ENCODE measurements at places on chromosomes 6 and 20. TPM values are rescaled to one million over a fixed set of nuclear protein-coding genes. Genes with fewer than 3 reads are reported as not detected.

GRCh38 chr6:5109436-5109835, 24.3 kb downstream of the PPP1R3G start:
- DNase-seq: no peak

KIFC1 gene
- 170 TPM for total RNA-seq

MAP7 gene
- total RNA-seq: 1.3 TPM

- DNase-seq: no peak
Measured at GRCh38 chr20:56245761-56246160, 2.8 kb upstream of the MC3R start.

DNA sequence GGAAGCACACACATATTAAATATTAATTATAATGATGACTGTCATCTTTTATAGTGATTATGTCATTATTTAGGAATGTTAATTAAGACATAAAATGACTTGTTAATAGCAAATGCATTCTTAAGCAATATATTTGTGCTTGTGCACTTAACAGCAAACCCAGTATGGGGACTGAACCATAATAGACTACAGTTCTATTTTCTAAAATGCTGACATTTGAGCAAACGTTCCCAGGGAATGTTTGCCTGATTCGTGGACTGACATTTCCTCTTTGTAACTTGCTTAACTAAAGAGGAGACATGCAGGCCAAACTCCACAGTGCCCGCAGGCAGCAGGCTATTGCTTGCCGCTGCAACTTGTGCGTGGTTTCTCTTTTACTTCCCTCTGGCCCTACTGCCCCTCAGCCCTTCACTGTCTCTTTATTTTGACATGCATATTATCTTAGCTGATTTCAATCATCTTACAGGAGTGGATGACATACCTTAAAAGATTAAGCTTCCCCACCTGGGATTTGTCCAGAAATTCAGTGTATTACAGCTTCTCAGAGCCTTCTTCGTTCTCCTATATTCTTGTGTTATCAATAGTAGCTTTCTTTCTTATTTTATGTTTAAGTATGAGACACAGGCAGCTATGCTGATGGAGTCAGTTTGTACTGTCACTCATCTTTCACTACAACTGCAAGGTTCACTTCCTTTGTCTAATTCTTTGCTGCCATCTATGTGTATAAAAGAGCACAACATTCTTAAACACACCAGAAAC, 141.5 kb downstream of the GMDS start:
- DNase-seq: no peak

DNA sequence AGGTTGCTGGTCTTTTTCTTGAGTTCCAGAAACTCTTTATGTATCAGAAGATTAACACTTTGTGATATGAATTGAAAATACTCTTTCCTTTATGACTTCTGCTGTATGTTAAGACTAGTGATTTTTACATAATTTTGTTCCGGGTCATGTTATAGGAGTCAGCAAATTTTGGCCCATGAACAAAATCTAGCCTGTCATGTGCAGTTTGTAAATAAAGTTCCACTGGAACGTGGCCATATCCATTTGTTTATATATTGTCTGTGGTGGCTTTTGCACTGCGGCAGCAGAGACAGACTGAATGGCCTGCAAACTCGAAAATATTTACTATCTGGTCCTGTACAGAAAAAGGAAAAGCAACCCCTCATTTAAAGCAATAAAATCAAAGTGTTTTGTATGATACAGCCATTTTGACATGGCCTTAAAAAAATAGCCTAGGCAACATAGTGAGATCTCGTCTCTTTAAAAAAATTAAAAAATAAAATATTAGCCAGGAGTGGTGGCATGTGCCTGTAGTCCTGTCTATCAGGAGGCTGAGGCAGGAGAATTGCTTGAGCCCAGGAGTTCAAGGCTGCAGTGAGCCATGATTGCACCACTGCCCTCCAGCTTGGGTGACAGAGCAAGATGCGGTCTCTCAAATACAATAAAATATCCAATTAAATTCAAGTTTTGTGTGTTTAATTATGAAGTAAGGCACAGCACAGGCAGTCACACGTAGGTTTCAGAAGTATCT, 36.9 kb downstream of the SNX9 start:
- DNase-seq: no peak

EYS gene
- total RNA-seq: not detected

GRCh38 chr6:56757588-56757984, 114.9 kb upstream of the DST start:
- DNase-seq: no peak

SLC16A10 gene
- 7.8 TPM for total RNA-seq

KCNG1 gene
- total RNA-seq: 0.86 TPM

DNA sequence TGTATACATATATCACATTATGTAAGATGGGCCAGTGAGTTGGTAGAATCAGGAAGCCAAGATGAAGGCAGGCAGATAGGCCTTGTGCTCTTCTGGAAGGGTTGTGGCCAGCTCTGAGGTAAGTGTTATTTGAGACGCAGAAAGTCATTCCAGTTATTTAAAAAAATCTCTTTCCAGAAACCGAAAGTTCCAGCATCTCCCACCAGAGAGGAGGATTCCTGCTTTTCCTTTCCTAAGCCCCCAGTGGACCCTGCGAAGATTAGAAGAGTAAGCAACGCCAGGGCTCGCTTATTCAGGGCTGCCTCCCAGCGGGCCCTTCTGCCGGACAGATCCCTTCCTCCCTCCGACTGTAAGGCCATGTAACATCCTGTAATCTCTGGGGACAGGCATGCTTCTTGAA, 20.4 kb downstream of the ARMC2 start:
- no peak for DNase-seq

HLA-DRB5 gene
- total RNA-seq: 1.1 TPM

DNA sequence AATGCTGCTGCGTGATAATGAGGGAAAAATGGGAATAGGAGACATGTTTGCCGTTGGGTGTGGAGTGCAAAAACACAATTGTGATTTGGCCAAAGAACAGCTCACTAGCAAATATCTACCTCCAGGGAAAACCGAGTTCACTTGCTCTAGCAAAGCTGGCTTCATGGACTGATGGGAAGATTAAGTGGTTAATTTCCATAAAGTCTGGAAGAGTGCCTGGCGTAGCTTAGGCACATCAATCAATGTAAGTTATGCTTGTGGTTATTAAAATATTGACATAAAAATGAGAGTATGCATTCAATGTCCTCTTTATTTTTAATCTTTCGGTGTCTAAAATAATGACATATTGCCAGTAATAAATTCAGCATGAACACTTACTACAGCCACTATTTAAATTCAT, 267.5 kb downstream of the SMOC2 start:
- no peak for DNase-seq

GRCh38 chr6:135722190-135722589, 129.3 kb upstream of the PDE7B start:
- DNase-seq: no peak

- DNase-seq: no peak
Measured at GRCh38 chr6:167920165-167920564, 77.3 kb upstream of the KIF25 start.

SIRPD gene
- not detected for total RNA-seq

DNA sequence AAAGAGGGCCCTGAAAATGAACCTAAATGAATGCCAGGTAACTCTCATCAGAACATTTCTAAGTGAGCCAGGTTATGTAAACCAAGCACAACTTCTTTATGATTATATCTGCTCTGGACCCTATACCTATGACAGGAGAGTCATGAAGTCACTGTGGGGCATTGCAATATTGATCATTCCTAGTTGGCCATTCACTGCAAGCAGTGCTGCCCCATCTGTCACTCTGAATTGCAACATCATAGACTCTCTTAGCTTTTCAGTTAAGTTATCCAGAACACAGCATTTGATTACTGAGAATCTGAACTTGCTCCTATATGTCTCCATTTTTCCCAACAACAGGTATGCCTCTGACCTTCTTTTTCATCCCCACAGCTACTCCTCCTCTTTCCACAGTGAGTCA, 3.3 kb downstream of the COL21A1 start:
- DNase-seq: no peak

HECA gene
- total RNA-seq: 59.6 TPM

GRCh38 chr20:24492031-24492607, 22.7 kb downstream of the SYNDIG1 start:
- no peak for DNase-seq

KPNA5 gene
- total RNA-seq: 7.8 TPM

GRCh38 chr6:25042536-25042935, 106.8 kb upstream of the RIPOR2 start:
- no peak for DNase-seq

TRIM10 gene
- total RNA-seq: 0.70 TPM

DNA sequence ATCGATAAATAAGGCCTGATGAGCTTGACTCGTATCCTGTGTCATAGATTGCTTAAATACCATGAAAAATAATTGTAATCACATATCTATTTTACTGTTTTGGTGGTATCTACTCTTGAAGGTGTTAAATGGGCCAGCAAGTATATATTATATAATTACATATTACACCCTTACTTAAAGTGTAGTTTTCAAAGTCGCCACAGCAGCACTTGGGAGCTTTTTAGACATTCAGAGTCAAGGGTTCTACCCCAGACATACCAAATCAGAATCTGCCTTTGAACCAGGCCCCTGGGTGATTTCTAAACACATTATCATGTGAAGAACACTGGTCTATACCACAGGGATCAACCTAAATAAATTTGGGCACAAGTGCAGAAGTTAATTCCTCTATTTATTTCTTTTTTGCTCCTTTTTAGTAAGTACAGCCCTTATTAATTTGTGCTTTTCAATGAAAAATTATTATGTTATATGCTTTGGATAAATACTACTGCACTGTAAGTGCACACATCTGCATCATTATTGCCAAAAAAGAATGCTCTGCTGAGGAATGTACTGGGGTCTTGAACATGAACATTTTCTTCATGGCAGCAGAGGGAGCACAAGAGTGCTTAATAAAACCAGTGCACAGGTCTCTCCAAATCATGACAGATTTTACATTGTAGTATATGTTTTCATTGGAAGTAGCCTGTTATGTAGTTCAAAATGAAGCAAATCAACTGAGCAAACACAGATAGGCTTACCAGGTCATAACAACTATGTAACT, 3.1 kb upstream of the ATXN1 start:
- DNase-seq: no peak

All from activated naive CD4-positive, alpha-beta T cell treated with anti-CD3 and anti-CD28 coated beads, Interleukin-2, amount 50 U/mL, for 72 hours (primary cell).